Retina (tissue), 1 donor: ENCODE measurements at places on chromosomes 7 and 10.
A peak's percentile ranks its signal among the peaks of the same experiment; 100 is the strongest.

GRCh38 chr10:61244261-61244775 is 208.9 kb downstream of the TMEM26 start:
- no peak for DNase-seq

DNA sequence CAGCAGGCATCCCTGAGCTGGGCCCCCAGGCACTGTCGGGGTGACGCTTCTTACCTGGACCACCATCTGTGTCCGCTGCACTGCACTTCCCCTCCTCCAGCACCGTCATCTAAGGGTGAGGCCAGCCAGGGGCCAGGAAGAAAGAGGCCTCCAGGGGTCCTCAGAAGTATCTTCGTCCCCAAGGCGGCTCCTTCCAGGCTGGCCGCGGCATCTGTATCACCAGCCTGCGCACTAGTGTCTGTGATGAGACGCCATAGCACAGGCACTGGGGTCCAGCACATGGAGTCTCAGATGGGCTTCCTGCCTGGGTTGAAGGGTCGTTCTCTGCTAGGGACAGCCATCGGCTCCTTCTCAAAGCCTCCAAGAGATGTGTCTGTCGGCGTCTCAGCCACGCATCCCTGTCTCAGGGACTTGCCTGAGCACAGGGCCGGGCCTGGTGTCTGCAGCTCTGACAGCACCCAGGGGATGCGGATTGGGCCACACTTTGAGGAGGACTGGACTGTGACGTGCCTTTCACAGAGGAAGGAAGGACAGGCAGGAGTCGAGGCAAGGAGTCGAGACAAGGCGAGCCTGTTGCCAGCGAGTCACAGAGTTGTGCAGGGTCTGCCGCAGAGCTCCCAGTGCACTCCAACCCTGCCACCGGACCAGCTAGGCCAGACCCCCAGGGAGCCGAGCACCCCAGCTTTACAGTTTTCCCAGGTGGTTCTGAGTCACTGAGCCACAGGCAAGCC is 101.5 kb upstream of the DIP2C start:
- no peak for DNase-seq

GRCh38 chr7:25246306-25246705 is 18.0 kb upstream of the NPVF start:
- no peak for DNase-seq

DNA sequence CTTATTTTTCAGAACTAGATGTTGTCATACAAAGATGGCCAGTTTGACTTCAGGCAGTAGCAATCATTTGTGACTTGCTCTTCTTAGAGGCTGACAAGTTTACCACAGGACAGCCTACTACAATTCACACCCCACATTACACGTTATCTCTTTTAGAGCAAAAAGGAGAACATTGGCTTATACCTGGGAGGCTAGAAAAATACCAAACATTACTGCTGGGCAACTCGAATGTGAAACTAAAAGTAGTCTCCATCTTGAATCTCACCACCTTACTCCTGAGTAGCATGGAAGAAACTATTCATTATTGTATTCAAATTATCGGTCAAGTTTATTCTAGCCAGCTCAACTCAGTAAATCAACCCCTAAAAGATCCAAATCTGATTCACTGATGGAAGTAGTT is 90.7 kb upstream of the TMEM26 start:
- DNase-seq = no peak

- no peak for DNase-seq
Measured at GRCh38 chr10:112217386-112218035, 33.9 kb upstream of the GPAM start.

DNA sequence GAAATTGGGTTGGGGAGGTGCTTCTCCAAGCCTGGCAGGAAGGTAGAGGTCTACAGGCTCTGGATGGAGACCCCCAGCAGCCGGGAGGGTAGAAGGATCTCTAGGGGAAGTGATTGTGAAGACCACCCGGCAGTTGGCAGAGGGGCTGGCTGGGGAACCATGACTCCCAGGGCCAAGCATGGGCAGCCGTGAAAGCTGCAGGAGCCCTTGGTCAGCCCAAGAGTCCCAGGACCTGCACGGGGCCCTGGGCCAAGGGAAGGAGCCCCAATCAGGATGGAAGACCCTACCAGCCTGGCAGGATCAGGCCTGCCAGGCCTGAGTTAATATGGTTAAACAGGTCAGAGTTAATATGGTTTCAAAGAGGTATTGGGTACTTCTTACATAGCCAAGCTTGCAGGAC is 126.3 kb upstream of the NANOS1 start:
- no peak for DNase-seq

DNA sequence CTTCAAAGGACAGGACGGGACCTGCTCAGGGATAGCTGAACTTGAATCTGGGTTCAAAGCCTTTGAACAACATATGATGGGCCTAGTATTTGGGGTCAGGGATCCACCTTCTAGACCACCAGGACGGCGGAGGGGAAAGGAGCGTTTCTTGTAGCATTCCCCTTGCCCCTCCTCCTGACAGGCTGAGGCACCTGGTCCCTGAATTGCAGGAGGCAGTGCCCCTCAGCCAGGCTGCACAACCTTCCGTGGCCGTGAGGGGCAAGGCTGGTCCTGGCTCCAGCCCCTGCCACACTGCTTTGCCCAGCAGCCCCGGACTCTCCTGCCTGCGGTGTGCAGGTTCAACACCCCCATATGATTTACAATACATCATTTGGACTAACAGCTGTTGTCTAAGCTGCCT is 58.1 kb downstream of the INSIG1 start:
- no peak for DNase-seq

GRCh38 chr10:83908506-83908905 is 230.8 kb upstream of the GHITM start:
- DNase-seq = no peak

DNA sequence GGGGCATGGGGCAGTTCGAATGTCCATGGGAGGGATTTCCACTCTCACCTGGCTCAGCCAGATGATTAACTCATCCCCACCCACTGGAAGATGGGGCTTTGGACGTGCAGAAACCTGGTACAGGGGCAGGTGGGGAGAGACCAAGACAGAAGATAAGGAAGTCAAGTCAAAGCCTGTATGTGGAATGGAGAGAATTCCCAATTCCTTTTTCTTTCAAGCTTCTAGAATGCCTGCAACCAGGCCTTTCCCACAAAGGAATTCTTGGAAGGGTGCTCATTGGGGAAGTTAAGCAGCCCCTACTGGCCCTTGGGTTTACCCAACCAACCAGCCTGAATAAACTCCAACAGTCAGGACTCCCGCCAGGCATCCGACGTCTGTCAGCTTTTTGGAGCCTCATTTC is 39.1 kb downstream of the CCM2 start:
- DNase-seq = no peak

DNA sequence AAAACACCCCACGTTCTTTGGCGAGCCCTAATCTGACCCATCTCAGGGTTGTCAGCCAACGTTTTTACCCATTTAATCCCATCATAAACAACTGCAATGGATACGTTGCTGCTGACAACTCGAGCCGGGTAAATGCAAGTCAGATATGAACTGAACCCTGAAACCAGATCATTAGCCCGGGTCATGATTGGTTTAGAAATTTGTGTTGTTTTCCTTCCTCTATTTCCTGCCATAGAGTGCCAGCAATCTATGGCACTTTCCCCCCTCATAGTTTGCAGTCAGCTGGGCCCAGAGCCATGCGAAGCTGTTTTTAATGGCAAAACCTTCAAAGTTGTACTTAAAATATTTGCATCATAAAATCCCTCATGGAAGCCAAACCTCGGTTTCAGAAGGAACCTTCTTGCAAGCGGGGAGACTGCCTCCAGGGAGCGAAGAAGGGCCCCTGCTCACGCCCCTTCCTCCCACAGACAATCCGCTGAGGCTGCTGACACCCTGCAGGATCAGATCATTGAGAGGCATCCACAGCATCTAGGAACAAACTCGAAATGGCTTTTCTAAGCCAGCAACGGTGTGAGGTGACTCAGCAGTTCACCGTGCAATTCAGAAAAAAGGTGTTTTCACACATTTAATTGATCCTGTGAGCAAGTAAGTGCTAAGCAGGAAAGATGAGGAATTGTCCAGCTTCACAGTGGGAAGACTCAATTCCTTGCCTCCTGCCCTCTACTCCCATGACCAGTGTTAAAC is 710.1 kb downstream of the PARD3 start:
- DNase-seq = no peak

GRCh38 chr10:16787361-16787791 is 29.8 kb downstream of the RSU1 start:
- no peak for DNase-seq

- DNase-seq = no peak
Measured at GRCh38 chr7:76063525-76063924, 15.6 kb downstream of the MDH2 start.

- peak; percentile 31 for DNase-seq
Measured at GRCh38 chr7:147796581-147796980, 794.0 kb upstream of the C7orf33 start.

DNA sequence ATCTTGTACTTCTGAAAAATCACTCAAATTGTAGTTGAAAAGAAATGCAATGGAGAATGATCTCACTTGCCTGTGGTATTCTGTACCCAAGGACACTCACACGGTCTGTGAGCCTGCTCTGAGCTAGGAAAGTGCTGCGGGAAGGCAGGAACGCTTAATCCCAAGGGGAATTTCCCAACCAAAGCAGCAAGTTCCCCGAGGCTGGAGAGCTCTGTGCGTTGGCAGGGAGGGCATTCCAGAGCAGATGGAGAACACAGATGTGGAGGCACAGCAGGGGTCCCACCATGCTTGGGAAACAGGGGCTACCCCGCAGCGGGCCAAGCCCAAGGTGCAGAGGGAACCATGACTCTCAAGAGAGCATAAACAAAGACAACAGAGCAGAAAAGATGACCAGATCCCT is 13.6 kb downstream of the SVIL start:
- no peak for DNase-seq

DNA sequence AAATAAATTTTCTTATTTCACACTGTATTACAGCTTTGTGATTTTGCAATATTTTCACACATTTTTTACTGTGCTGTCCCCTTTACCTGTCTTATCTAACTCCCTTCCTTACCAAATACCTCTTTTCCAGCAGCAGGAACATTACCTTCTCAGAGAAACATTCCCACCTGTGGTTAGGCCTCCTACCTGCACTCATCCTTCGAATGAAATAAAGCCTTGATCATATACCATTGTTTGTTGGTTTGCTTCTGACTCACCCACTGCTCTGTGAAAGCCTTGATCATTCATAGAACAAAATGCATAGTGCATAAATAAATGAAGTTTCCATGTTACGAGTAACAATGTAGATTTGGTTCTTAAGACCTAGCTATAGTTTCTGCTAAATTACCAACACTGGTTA is 256.3 kb downstream of the ARL4A start:
- no peak for DNase-seq

DNA sequence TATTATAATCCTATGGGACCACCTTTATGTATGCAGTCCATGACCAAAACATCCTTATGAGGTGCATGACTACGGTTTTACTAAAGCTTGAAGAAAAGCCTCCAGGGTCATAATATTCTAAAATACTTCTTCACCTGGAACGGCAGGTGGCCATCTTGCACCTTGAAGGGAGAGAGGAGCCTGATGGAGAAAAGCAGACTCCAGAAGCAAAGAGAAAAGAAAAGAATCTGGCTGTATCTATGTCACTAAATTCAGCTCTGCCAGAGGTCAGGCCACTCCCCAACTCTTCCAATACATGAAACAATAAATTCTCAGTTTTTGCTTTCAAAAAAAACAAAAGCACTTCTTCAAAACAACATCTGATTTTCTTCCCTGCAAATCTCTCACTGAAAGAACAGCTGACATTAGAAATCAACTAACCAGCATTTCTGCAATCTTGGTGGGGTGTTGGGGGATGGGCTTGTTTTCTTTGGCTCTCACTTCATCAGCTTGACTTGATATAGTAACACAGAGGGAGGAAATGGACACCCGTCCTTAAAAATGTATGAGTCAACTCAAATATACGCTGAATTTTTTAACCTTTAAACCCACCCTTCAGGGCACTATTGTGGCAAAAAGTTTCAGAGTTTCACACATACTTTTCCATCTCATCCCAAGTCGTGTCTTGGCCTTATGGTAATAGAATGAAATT is 21.7 kb downstream of the HIBADH start:
- no peak for DNase-seq

- DNase-seq = no peak
Measured at GRCh38 chr7:135761751-135762488, 13.3 kb upstream of the FAM180A start.

- DNase-seq = no peak
Measured at GRCh38 chr10:11425296-11425610, 186.2 kb downstream of the USP6NL start.

- no peak for DNase-seq
Measured at GRCh38 chr10:95867866-95868265, 39.9 kb upstream of the CC2D2B start.

GRCh38 chr7:66267249-66267648 is 62.1 kb downstream of the TPST1 start:
- DNase-seq = no peak

DNA sequence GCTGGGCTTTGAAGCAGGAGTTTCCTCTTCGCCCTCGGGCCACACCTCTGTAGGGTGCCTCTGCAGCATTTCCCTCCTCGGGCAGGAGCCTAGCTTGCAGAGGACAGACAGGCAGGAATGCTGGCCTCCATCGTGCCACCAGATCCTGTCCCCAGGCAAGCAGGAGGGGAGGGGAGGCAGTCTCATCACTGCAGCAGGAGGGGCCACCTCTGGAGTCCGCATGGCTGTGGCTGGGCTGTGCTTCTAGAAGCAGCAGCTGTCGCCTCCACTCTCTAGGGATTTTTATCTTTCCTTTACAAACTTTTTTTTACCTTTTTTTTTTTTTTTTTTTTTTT is 181.4 kb downstream of the CUX1 start:
- DNase-seq = peak; percentile 45

DNA sequence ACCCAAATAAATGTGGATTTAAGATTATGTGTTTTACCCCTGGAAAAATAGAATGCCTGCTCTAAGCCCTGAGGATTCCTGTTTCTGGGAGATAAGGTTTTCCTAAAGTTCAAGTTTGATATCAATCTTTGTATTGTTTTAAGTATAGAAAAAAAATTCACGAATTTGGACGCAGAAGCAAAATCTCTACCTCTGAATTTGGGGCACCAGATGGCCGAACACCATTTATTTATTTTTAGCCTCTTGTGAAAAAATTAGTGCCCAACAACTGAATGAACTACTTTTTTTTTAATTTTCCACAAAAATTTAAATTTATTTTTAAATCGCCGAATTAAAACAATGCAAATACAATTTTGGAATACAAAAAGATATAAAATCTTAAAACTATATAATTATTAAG is 128.1 kb upstream of the SP4 start:
- no peak for DNase-seq

DNA sequence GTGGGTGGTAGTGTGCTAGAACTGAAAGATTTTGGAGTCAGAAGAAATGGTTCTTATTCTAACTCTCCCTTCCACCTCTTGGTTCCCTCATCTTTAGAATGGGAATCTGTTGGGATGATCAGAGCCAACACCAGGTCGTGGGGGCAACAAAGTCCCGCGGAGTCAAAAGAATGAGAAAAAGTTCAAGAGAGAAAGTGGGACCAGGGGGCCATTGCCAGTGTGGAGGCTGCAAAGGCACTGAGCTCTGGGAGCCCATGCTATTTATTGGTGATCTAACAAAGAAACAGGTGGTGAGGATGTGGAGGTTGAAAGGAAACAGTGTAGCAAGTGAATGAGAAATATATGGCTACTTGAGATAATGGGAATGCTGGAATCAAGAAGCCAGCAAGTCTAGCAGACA is 29.4 kb downstream of the AGAP4 start:
- no peak for DNase-seq

GRCh38 chr10:103584216-103585010 is 90.9 kb downstream of the NEURL1 start:
- peak; percentile 70 for DNase-seq

GRCh38 chr10:13890233-13891127 is 303.7 kb downstream of the PRPF18 start:
- peak; percentile 81 for DNase-seq
